HTR-8/SVneo (cell line): ENCODE measurements at places on chromosomes 6 and 20.

GRCh38 chr20:55488593-55488992, 516.7 kb downstream of the CBLN4 start:
- no peak for DNase-seq

DNA sequence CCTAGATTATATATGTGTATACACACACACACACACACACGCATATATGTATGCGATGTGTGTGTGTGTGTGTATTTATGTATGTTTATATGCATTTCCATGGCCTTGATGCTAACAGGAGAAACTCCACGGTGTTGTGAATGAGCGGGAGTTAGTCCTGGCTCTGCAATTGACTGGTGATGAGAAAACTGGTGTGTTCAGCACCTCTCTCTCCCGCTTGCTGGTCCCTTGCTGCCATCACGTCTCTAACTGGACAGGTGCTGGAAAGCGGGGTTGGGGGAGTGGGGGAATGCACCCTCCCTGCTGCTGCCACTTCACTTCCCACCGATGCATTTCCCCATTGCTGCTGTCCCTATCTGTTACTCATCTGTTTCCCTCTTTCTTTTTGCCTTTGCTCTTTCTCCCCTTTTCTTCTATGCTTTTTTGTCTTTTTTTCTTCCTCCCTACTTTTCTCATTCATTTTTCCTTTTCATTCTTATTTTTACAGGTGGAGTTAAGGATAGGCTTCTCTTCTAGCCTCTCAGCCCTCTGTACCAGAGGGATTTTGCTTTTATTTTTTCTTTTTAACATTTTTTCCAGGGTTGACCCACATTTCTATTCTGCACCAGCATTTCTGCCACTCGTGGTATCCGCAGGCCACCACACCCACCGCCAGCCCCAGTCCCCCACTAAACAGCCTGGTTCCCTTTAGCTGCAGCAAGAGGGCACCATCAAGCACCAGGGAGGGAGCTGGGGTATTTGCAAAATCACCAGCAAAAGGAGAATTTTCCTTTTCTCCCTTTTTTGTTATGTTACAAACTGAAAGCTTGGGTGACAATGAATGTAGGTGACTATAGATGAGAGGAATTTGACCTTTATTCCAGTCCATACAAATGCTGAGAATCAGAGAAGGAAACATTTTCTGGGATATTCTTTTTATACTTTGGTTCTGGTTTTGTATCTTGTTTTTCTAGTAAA, 115.6 kb downstream of the TCP11 start:
- no peak for DNase-seq

- DNase-seq, result no peak
These were observed 132.7 kb upstream of the TCF21 start for GRCh38 chr6:133756078-133756695.

- no peak for DNase-seq
These were observed 117.6 kb downstream of the TFAP2B start for GRCh38 chr6:50936277-50936681.

GRCh38 chr6:163731215-163732013, 316.9 kb downstream of the QKI start:
- no peak for DNase-seq

GRCh38 chr6:144334150-144334708, 49.1 kb downstream of the UTRN start:
- no peak for DNase-seq

GRCh38 chr6:37051138-37052026, 45.9 kb downstream of the FGD2 start:
- DNase-seq, result peak; percentile 75

DNA sequence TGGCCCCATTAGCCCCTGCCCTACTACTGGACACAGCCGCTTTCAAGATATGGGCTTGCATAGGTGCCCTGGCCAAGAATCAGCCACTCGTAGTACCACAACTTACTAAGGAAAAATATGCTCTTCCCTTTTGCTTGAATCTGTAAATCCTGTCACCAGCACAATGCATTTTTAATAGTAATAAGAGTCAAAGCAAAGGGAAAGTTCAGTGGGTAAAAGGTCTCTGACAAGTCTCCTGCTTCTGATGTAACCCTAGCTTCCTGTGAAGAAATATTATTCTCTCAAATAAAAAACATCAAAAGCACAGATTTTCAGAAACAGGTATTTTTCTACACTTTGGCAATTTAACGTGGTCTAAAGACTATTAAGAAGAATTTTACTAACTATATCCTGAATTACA, 373.8 kb downstream of the GJA1 start:
- no peak for DNase-seq

- DNase-seq, result no peak
These were observed 70.4 kb downstream of the COL12A1 start for GRCh38 chr6:75135450-75135849.

- DNase-seq, result no peak
These were observed 41.8 kb upstream of the NT5E start for GRCh38 chr6:85408039-85408438.

DNA sequence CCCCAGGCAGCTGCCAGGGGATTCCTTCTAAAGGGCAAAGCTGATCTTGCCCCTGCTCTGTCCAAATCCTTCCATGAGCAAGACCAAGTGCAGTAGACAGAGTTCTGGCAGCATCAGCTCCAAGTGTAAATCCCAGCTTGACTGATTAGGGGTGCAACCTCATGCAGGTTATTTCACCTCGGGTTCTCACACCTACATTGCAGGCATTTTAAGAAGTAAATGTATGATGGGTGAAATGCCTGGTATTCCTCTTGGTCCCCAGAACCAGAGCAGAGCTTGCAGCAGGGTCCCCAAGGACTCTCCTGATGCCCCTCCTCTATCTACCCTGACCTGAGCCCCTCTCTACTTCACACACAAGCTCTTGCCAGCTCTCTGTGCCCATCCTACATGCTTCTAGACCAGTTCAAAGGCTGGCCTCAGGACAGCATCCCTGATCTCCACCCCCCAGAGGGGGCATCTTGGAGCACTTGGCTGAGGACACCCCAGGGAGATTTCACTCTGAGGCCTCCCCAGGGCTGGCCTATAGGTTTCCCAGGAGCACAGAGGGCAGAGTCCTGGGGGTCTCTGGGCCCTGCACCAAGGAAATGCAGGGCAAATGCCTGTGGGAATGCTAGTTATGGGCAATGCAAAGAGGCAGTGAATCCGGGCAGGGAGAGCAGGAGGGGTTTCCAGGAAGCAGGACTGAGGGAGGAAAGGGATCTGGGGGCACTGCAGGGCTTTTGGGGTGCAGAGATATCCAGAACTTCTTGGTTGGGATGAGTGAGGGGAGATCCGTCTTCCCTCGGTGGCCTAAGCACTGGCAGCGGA, 1.0 kb downstream of the LZTS3 start:
- DNase-seq, result no peak

DNA sequence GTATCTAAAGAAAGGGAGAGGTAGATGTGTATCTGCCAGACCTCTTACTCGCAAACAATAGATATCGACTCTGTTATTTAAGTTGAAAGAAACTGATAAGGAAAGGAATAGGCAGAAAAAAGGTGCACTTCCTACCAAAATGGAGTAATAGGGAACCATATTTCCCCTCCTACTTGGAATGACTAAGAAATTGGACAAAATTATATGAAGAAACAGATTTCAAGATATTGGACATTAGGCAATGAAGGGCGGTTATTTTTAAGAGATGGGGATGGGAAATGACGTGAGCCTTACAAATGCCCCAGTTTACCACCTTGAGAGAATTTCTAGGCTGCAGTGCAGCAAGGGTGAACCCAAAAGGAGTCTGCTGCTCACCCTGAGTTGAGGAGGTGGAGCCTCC, 108.9 kb downstream of the ADTRP start:
- no peak for DNase-seq

DNA sequence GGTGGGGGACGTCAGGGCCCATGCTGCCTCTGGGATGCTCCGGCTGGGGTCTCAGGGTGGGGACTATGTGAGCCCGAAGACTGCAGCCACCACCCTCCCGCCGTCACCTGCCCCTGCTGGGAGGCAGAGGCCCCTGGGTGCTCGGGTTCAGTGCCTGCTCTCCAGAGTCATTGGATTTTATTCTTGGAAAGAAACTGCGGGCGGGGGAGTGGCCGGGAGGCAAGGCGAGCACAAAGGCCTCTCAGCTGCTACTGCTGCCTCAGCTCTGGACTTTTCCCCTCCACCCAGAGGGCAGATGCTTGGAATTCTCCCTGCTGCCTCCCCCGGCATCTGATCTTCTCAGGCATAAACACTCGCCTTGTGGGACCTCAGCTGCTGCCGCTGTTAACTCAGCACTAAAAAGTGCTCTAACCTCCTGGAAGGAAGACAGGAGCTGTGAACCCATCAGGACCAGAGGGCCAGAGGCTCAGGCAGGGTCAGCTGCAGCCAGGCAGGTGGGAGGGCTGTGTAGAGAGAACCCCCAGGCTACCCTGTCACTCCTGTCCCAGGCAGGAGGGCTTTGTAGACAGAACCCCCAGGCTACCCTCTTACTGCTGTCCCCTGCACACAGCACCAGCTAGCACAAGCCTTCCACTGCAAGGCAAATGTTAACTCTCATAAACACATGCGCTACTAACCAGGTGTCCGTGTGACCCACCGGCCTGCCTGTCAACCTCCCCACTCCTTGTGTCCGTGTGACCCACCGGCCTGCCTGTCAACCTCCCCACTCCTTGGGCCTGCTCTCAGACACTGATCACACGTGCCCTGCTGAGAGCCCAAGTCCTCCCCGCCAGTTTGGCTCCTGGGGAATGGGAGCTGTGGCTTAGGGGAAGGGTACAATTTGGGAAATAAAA, 9.4 kb upstream of the FRMD1 start:
- DNase-seq, result peak; percentile 76

- no peak for DNase-seq
These were observed 68.5 kb downstream of the MAP3K5 start for GRCh38 chr6:136723780-136724179.

DNA sequence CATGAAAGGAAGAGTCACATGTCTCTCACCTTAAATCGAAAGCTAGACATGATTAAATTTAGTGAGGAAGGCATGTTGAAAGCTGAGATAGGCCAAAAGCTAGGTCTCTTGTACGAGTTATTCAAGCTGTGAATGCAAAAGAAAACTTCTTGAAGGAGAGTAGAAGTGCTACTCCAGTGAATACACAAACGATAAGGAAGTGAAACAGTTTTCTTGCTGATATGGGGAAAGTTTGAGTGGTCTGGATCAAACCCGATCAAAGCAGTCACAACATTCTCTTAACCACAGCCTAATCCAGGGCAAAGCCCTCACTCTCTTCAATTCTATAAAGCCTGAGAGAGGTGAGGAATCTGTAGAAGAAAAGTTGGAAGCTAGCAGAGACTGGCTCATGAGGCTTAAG, 1.9 kb upstream of the TPD52L1 start:
- DNase-seq, result no peak

GRCh38 chr6:33802186-33802958, 1.4 kb downstream of the MLN start:
- no peak for DNase-seq

GRCh38 chr20:20084296-20084752, 32.0 kb downstream of the CFAP61 start:
- DNase-seq, result no peak

- no peak for DNase-seq
These were observed 642 bp downstream of the EEF1A2 start for GRCh38 chr20:63497946-63498935.

GRCh38 chr6:155143029-155143577, 120.7 kb upstream of the CLDN20 start:
- no peak for DNase-seq

- DNase-seq, result no peak
These were observed 18.4 kb downstream of the NT5E start for GRCh38 chr6:85468326-85468725.

DNA sequence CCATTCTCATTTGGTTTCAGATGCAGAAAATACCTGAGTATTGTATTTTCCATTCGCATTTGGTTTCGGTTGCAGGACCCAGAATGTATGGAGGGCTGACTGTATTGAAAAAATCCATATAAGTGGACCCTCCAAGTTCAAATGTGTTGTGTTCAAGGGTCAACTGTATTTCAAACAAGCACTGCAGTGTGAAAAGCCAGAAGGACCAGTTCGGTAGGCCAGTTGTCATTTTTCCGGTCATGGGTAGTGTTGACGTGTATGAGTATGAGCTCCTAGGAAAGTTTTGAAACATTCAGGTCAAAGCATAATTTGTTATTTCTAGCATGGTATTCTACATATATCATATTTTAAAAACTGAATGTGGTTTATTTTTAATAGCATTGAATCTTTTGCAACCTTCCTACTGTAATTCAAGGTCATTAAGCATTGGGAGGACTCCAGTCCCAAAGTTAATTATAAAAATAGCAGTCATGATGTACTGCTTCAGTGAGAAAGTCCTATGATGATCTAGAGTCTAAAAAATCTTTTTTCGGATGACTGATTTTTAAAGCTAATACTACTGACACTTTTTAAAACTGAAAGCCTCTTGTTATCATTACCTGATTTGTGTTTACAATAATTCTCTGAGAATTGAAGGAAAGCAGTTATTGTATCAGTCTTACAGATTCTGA, 18.9 kb downstream of the NHSL1 start:
- DNase-seq, result no peak

GRCh38 chr20:35027301-35027700, 65.3 kb downstream of the TRPC4AP start:
- DNase-seq, result no peak

GRCh38 chr6:154289818-154290508, 66.6 kb downstream of the IPCEF1 start:
- no peak for DNase-seq

DNA sequence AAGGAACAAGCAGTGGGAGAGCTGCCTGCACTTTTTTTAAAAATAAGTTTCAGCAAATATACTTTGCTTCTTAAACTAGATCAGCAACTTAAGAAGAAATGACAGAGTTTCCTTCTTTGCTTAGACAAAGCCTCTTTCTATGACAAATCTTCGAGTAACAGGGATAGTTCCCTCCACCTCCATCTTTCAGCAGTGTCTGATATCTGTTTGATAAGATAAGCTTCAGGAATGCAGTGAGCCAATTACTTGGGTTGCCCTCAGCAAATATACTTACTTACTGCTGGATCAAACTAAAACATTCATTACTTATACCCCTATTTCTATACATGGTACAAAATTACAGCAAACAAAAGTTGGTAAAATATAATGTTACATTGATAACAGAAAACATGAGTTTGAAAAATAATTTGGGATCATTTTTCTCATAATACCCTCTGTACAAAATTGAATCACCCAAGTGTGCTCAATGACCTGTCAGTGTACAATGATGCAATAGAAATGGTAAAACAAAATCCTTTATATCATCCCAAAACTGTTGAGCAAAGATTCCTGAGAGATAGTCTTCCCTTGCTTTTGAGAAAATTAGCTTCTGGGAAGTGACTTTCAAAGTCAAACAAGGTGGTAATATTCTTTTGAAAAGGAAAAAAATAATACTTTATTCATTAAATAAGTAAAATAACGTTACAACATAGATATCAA, 24.5 kb downstream of the FRK start:
- DNase-seq, result no peak

DNA sequence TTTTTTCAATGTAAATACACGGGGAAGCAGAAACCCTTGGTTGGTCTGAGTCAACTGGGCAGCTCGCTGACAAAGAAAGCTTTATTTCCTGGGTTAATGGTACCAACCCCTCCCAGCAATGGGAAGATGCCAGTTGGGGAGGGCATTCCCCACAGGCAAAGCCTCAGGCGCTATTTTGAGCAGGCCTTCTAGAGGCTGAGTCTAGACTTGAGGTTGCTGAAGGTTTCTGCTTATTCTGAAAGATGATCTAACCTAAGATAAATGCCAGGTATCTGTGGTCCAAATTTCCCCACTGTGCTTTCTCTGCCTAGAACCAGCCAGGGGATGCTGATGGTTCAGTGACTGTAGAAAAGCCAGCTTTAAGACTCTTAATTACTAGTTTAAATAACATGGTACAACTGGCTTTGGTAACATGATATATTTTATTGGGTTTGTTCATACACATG, 172.5 kb upstream of the JARID2 start:
- DNase-seq, result no peak
